Thoracic aorta endothelial cell (primary cell): ENCODE measurements at places on chromosomes 1 and 21. TPM values are rescaled to one million over a fixed set of nuclear protein-coding genes. Genes with fewer than 3 reads are reported as not detected.

The SIM2 gene
- total RNA-seq = 0.07 and 0.13 TPM in 2 replicates

The NR1I3 gene
- not detected in 2 replicates for total RNA-seq

The POFUT2 gene
- 22.8 and 23.7 TPM in 2 replicates for total RNA-seq

The IVL gene
- total RNA-seq = not detected in 2 replicates

The COL24A1 gene
- total RNA-seq = 0.07 and 0.27 TPM in 2 replicates

The OR2M7 gene
- not detected in 2 replicates for total RNA-seq

The HPCA gene
- total RNA-seq = not detected in 2 replicates

The NBPF4 gene
- total RNA-seq = not detected in 2 replicates

The ZNF593OS gene
- total RNA-seq = not detected in 2 replicates

The ITGB2 gene
- 0.07 TPM in 1 of 2 replicates, not detected in the other for total RNA-seq

The PLPP3 gene
- total RNA-seq = 34.4 and 46.2 TPM in 2 replicates

The SPSB1 gene
- total RNA-seq = 12.6 and 14.9 TPM in 2 replicates

The CNR2 gene
- not detected in 2 replicates for total RNA-seq

The TRIM67 gene
- not detected in 2 replicates for total RNA-seq

The DYNLT4 gene
- 0.22 TPM in 1 of 2 replicates, not detected in the other for total RNA-seq

The NHLH1 gene
- total RNA-seq = 0.13 TPM in 1 of 2 replicates, not detected in the other

The SLC16A4 gene
- 6.9 and 9.6 TPM in 2 replicates for total RNA-seq

The OR2T35 gene
- total RNA-seq = not detected in 2 replicates
